CD8-positive, alpha-beta memory T cell (primary cell): ENCODE measurements at places on chromosomes 16 and 17.

DNA sequence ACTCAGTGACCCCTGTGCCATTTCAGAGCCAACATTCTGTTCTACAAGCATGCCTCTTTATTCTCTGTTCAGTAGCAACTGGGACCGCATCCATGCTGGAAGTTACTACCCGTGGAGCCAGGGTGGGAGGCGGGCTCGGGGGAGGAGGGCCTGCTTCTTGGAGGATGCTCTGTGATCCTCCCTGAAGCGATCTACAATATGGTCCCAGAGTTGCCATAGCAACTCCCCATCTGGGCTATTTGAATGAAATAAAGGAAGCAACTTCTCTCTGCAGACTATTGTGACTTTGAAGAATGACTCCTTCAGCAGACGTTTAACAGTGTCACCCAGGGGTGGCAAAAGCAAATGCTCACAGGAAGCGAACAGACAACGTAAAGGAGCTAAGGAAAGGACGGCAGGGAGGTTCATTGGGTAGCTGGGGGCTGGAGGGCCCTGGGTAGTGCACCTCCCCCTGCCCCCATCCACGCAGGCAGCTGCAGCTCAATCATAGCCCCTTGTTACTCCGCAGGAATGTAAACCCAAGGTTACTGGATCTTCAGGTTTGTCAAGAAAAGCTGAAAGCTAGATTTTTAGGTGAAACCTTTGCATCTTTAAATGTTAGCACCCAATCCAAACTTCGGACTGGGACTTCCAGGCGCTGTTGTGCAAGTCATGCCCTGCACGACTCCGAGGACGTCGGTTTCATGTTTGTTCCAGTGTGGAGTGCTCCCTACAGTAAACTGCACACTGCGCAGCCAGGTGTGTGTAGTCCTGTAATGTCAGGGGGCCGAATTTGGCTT, 51.1 kb upstream of the MEAK7 start:
- no peaks in the 10 kb centered on the region for H3K36me3 ChIP-seq
- no peak overlapping the region for H3K4me3 ChIP-seq
- no peak overlapping the region for H3K27ac ChIP-seq
- peaks cover 44% of the 10 kb centered on the region for H3K4me1 ChIP-seq

DNA sequence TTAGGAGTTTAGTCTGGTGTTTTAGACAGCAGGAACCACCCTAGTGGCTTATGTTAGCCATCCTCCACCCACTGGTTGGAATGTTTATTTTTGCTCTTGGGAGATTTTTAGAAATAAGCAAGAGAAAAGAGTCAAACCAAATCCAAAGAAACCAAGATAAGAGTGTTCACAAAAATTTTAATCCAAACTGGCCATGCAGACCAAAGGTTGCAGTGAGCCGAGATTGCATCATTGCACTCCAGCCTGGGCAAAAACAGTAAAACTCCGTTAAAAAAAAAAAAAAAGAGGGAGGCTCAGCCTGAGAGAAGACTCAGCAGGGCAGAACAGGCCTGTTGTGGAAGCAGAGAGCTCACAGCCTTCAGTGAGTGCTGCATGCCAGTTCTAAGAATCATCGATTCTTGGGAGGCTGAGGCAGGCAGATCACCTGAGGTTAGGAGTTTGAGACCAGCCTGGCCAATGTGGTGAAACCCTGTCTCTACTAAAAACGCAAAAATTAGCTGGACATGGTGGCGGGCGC, 12.2 kb upstream of the C16orf54 start:
- H3K4me3 ChIP-seq, result no peak overlapping the region
- H3K27me3 ChIP-seq, result no peaks in the 10 kb centered on the region
- peaks cover 22% of the 10 kb centered on the region for H3K4me1 ChIP-seq

GRCh38 chr16:82833378-82833993, 206.7 kb downstream of the CDH13 start:
- DNase-seq, result no peak
- H3K4me3 ChIP-seq, result no peak overlapping the region
- no peaks in the 10 kb centered on the region for H3K27me3 ChIP-seq
- H3K36me3 ChIP-seq, result no peaks in the 10 kb centered on the region

- DNase-seq, result no peak
- H3K36me3 ChIP-seq, result no peaks in the 10 kb centered on the region
- H3K27me3 ChIP-seq, result no peaks in the 10 kb centered on the region
- no peaks in the 10 kb centered on the region for H3K4me1 ChIP-seq
Observed at GRCh38 chr16:51682905-51683304, 531.8 kb upstream of the SALL1 start.

DNA sequence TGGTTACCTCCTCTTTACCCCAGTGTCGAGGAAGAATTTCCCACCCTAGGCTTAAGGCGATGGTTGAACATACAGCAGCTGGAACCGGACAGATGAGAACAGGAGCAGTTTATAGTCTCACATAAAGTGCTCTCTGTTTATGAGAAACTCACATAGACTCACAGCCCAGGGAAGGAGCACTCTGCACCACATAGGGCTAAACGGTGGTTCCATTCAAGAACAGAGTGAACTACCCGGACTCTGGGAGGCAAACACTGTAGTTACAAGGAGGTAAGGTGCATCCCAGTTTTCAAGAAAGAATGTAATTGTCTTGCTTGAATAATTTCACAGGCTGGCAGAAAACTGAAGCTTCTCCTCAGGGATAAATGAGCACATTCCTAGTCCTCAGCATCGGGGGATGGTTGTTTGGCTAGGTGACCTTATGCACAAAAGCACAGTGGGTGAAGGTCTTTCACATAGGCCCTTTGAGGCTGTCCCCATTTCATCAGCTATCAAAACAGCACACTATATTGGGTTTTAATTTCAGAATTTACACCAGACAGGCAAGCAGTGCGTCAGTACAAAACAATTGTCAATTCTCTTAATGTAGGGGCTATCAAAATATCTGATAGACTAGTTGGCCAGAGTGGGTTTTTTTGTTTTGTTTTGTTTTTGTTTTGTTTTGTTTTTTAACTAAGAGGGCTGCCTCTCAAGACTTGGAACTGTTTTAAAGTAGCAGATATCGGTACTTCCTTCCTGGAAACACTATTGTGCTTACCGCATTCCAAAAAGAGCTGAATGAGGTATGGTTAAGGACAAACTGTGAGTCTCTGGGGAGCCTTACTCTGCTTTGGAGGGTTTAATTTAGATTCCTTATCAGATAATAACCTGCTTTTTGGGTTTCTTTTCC, 918.1 kb upstream of the CDH8 start:
- no peak overlapping the region for H3K4me3 ChIP-seq
- H3K27ac ChIP-seq, result no peak overlapping the region
- DNase-seq, result no peak

DNA sequence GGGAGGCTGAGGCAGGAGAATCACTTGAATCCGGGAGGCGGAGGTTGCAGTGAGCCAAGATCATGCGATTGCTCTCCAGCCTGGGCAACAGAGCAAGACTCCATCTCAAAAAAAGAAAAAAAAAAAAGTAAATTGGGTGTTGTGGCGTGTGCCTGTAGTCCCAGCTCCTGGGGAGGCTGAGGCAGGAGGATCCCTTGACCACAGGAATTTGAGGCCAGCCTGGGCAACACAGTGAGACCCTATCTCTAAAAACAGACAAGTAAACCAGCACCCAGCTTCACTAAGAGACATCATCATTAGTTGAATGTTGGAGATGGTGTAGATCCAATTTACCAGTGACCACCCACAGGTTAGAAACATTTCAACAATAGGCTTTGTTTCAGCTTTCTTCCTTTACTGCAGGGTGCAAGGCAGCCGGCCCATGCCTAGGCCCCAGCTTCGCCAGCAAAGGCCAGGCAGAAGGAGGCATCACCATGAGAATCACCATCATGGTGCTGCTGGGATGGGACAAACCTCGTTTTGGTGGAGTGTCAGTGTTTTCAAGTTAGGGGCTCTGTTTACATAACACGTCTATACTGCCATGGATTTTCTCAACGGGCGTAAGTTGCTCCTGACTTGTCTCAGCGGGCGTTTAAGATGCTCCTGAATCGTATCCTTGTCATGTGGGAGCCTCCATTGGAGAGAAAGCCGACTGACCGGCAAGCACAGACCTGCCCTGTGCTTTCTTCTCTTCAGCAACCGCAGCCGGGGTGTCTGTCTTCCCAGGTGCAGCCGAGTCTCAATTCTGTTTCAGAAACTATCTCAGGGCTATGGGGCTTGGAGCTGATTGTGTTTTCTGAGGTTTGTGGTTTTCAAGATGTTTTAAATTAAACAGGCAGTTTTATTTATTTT, 7.3 kb downstream of the TCF25 start:
- no peaks in the 10 kb centered on the region for H3K4me1 ChIP-seq
- no peak overlapping the region for H3K4me3 ChIP-seq
- H3K27ac ChIP-seq, result no peak overlapping the region

DNA sequence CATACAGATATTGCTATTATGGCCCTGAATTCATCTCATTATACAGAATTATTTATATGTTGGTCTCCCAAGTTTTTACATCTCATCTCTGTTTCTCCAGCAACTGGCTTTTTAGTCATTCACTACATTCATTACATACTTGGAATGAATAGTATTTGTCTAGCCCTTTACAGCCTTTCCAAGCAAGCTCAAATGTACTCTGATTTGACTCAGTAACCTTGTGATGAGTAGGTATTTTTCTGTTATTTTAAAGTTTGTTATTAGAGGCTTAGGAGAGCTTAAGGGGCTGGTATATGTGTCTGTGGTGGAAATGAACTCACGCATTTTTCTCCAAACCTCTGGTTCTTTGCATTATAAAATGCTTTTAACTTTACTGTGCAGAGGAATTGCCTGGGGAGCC, 224.7 kb downstream of the SNX29 start:
- H3K36me3 ChIP-seq, result no peaks in the 10 kb centered on the region
- H3K27ac ChIP-seq, result no peak overlapping the region
- H3K27me3 ChIP-seq, result no peaks in the 10 kb centered on the region
- no peak overlapping the region for H3K4me3 ChIP-seq
- no peak for DNase-seq

DNA sequence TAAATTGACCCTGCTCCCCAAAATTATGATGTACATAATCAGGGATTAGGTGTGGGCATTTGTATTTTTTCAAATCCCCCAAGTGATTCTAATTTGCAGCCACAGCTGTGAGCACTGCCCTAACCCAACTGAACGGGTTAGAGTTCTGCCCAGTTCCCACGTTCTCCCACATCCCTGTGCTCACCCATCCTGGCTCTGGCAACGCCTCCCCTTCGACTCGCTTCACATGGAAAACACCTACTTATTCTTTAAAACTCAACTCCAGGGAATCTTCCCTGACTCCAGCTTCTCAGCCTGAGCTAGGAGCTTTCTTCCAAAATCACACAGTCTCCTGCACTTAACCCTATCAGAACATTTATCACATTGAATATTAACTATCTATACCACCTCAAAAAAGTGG, 17.6 kb upstream of the C16orf82 start:
- no peak overlapping the region for H3K4me3 ChIP-seq
- H3K36me3 ChIP-seq, result no peaks in the 10 kb centered on the region
- H3K27ac ChIP-seq, result no peak overlapping the region
- DNase-seq, result no peak
- H3K27me3 ChIP-seq, result no peaks in the 10 kb centered on the region
- H3K4me1 ChIP-seq, result no peaks in the 10 kb centered on the region

- no peaks in the 10 kb centered on the region for H3K27me3 ChIP-seq
- peaks cover 52% of the 10 kb centered on the region for H3K4me1 ChIP-seq
- DNase-seq, result no peak
- no peaks in the 10 kb centered on the region for H3K36me3 ChIP-seq
- peak overlapping the region; percentile 35 for H3K27ac ChIP-seq
Observed at GRCh38 chr17:27475070-27475673, 18.9 kb downstream of the KSR1 start.

GRCh38 chr17:50866950-50867362, 802 bp upstream of the TOB1 start:
- peak; percentile 84 for DNase-seq
- peaks cover 10% of the 10 kb centered on the region for H3K36me3 ChIP-seq
- H3K27me3 ChIP-seq, result no peaks in the 10 kb centered on the region
- peak overlapping the region; percentile 91 for H3K4me3 ChIP-seq
- H3K27ac ChIP-seq, result peak overlapping the region; percentile 98
- peaks cover 62% of the 10 kb centered on the region for H3K4me1 ChIP-seq

- no peak overlapping the region for H3K4me3 ChIP-seq
- H3K27me3 ChIP-seq, result no peaks in the 10 kb centered on the region
- DNase-seq, result no peak
- H3K4me1 ChIP-seq, result peaks cover 7% of the 10 kb centered on the region
- H3K27ac ChIP-seq, result no peak overlapping the region
- H3K36me3 ChIP-seq, result no peaks in the 10 kb centered on the region
Observed at GRCh38 chr17:16488186-16488967, 3.6 kb downstream of the LRRC75A start.

GRCh38 chr16:74455619-74456289, 34.5 kb upstream of the CLEC18B start:
- no peak overlapping the region for H3K4me3 ChIP-seq
- DNase-seq, result no peak
- no peak overlapping the region for H3K27ac ChIP-seq
- H3K36me3 ChIP-seq, result peaks cover 54% of the 10 kb centered on the region
- no peaks in the 10 kb centered on the region for H3K4me1 ChIP-seq

DNA sequence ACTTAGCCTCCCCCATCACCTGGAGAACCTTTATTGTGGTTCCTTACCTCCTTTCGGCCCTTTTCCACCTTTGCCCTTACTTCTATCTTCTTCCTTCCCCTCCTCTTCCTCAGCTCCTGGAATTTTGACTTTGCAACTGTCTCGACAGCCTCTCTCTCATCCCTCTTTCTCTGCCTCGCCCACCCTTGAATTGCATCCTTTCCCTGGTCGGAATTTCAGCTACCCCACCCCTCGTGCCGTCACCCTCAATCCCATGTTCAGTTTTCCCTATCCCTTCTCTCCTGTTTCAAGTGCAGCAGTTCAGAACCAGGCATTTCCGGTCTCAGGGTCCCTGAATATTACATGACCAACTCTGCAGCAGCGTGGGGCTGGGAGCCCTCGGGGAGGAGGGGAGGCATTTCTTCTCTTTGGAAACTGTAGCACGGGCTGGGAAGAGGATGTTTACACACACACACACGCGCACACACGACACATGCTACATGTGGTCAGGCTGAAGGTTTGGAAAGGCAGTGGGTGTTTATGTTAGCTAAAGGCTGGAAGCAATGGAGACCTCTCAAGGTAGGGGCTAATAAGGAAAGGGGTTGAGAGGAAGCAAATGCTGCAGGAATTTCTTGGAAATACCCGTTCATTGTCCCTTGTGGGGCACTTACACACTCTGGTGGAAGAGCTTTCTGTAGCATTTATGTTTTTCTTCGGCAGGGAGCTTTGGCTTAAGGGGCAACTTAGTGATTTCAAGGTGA, 971 bp downstream of the MINK1 start:
- H3K27ac ChIP-seq, result peak overlapping the region; percentile 65
- H3K36me3 ChIP-seq, result no peaks in the 10 kb centered on the region
- H3K27me3 ChIP-seq, result no peaks in the 10 kb centered on the region

DNA sequence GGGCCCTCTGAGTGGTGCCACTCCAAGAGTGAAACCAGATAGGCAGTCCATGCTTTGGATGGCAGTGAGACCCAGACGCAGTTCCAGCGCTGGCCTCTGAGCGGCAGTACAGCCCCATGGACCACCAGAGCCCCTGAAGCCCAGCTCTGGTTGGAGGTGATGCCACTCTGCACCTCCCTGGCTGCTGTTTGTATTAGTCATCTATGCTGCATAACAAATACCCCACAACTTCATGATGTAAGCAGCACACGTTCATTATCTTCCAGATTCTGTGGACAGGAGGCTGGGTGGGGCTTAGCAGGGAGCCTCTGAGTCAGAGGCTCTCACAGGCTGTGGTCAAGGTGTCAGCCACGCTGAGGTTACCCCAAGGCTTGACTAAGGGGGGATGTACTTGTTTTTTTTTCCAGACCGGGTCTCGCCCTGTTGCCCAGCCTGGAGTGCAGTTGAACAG, 5.1 kb upstream of the NME4 start:
- H3K27me3 ChIP-seq, result no peaks in the 10 kb centered on the region
- DNase-seq, result peak; percentile 68
- H3K27ac ChIP-seq, result no peak overlapping the region
- no peaks in the 10 kb centered on the region for H3K36me3 ChIP-seq
- H3K4me1 ChIP-seq, result peaks cover 12% of the 10 kb centered on the region

- H3K27me3 ChIP-seq, result peaks cover 25% of the 10 kb centered on the region
- no peaks in the 10 kb centered on the region for H3K4me1 ChIP-seq
- no peaks in the 10 kb centered on the region for H3K36me3 ChIP-seq
- H3K27ac ChIP-seq, result no peak within 1 kb of the TSS
- H3K4me3 ChIP-seq, result no peak within 1 kb of the TSS
Observed at GRCh38 chr16:75251280-75252048, at the start of gene BCAR1. Gene BCAR1, minus strand, starts transcription at chr16:75251624. Its CDS starts 142 bp downstream, at chr16:75251482.
